ENCODE measurements at places on chromosomes 5 and 9.

DNA sequence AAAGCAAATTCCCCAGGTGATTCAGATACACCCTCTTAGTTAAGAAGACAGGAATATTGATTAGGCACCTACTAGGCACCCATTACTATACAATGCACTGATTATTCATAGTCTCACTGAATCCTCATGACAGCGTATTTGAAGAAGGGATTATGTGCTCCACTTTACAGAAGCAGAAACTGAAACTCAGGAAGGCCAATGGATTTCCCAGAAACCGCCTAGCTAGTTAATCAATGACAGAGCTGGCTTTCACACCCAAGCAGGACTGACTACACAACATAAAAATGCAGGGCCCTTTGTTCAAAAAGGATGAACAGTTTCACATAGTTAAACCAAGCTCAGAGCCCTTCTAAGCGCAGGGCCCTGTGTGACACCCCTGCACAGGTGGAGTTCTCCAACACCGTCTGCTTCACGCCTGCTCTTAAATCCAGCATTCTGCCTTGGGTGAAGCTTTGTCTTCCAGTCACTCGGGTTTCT lies 117.3 kb downstream of the TTLL11 start:
- H3K36me3 ChIP-seq: no peaks in the 10 kb centered on the region
- H3K27ac ChIP-seq: no peak overlapping the region
- no peaks in the 10 kb centered on the region for H3K4me1 ChIP-seq
- H3K27me3 ChIP-seq: no peaks in the 10 kb centered on the region

GRCh38 chr9:17635115-17635890 lies 56.4 kb downstream of the SH3GL2 start:
- H3K27ac ChIP-seq: no peak overlapping the region
- no peaks in the 10 kb centered on the region for H3K36me3 ChIP-seq
- no peak overlapping the region for H3K4me3 ChIP-seq
- H3K4me1 ChIP-seq: no peaks in the 10 kb centered on the region

- no peaks in the 10 kb centered on the region for H3K4me1 ChIP-seq
- no peak overlapping the region for H3K4me3 ChIP-seq
- H3K36me3 ChIP-seq: no peaks in the 10 kb centered on the region
- DNase-seq: no peak
These were observed 221.6 kb downstream of the ACTL7B start for GRCh38 chr9:108634204-108634603.

- no peak overlapping the region for H3K27ac ChIP-seq
- no peaks in the 10 kb centered on the region for H3K27me3 ChIP-seq
- H3K4me3 ChIP-seq: no peak overlapping the region
- no peaks in the 10 kb centered on the region for H3K36me3 ChIP-seq
These were observed 256.9 kb downstream of the BNC2 start for GRCh38 chr9:16613605-16614004.

All from activated naive CD8-positive, alpha-beta T cell treated with anti-CD3 and anti-CD28 coated beads, Interleukin-2, amount 50 U/mL, for 24 hours (primary cell).